ENCODE measurements at places on chromosomes 7 and 10.

GRCh38 chr7:96418581-96418980 lies 96.7 kb upstream of the SLC25A13 start:
- no peak for DNase-seq

DNA sequence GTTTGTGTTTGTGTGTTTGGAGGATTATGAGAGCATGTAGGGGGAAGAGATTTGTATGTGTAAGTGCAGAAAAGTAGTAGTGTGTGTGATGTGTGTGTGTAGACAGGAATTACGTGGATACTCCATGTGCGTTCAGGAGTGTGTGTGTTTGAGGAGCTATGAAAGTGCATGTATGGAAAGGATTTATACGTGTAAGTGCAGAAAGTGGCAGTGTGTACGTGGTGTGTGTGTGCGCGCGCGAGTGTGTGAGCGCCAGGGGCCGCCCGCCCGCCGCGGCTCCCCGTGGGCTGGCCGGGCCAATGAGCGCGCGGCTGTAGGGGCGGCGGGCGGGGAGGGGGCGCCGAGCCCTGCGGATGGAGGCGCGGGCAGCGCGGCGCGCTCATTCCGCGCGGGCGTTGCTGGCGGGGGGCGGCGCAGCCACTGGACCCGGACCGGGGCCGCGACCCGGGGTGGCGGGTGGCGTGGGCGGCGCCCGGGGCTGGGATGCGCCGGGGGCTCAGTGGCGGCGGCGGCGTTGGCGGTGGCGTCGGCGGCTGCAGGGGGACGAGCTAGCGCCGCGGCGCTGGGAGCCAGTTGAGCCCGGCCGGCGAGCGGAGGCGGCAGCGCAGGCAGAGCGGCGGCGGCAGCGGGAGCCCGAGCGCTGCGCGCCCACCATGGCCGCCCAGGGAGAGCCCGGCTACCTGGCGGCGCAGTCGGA lies at the start of gene BICC1:
Gene BICC1 (plus strand): TSS at position 382 of the 697 bp plus-strand sequence. CDS start 272 bp downstream, at position 654.
- DNase-seq = no peak

DNA sequence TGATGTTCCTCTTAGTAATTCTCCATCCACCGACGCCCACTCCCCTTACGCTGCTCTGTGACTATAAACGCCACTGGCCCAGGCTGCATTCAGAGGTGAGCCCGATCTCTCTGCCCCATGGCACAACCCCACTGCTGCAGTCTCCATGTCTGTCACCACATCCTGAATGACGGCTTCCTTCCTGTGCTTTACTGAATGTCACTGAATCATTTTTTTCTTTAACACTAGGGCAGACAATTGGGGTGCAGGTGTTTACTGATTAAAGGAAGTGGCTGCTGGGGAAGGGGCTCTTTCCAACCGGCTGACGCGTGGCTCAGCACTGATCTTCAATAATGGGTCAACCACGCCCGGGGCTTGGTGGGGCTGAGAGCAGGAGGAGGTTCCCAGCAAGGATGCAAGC lies 208.3 kb downstream of the USP6NL start:
- DNase-seq = peak; percentile 63

GRCh38 chr7:27242154-27242553 lies 448 bp upstream of the EVX1 start:
- no peak for DNase-seq

GRCh38 chr7:91149341-91150246 lies 114.6 kb upstream of the FZD1 start:
- DNase-seq = no peak

DNA sequence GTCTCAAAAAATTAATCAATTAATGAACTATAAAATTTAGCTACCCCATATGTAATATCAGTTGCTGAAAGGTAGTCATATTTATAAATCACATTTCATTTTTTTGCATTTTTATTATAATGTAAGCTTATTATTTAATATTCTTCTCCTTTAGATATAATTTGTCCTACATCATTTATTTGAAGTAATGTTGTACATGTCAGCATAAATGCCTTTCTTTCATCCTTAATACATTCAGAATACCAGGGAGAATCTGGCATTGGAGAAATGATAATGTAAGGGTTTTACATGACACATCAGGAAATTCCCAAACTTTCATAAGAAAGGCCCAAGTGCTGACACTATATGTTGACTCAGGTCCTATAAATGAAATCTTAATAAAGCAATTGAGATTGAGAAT lies 742.1 kb downstream of the CNTNAP2 start:
- no peak for DNase-seq

DNA sequence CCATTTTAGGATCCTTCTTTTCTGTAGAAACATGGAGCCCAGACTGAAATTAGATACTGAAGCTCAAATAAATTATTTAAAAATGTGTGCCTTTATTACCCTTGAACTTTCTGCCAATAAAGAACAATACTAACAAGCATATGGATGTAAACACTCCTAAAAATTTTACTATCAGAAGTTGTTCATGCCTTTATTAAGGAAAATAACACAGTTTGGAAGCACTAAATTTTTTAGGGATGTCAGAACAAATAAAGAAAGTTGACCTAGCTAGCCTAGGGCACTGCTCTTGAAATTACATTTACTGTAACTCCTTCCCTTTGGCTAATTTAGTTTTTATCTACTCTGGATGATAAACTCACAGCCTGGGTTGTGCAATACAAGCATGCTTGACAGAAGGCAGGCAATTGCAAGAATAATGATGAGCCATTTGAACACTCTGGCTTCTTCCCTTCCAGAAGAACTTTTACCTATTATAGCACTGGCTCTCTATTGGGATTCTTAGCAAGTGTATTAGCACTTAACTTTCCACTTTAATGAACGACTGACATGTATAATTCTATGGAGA lies 351.7 kb upstream of the C7orf33 start:
- no peak for DNase-seq

DNA sequence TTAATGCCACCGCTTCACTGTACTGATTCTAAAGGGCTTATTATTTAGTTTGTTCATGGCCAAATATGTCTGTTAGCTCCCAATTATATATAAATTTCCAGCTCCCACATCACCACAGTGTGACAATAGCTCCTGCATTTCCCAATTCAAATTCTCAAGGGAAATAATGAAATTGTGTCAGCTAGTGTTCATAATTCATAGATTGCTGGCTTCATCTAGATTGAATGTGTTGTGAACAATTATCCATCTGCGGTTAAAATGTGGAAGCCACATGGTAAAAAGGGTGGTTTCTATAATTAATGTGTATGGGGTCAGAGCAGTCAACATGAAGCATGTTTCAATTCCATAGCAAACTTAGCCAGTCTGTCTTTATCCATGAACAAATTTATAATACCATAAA lies 154.3 kb downstream of the SEMA3E start:
- DNase-seq = no peak

- DNase-seq = no peak
Measured at GRCh38 chr7:29315892-29316270, 121.3 kb downstream of the CHN2 start.

DNA sequence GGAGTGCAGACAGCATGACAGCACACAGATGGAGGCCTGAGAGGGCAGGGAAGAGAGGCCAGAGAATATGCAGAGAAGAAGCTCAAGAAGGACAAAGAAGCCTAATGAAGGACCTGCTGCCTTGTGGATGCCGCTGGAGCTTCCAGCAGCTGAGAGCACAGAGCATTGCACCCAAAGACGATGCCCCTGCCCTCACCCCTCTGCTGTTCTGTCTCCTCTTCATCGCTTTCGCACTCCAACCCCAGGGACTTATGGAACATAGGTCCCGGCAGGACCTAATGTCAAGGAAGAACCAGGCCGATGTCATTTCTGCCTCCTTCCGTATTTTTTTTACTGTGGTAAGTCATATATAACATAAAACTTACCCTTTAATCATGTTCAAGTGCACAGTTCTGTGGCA lies 12.3 kb upstream of the INSIG1 start:
- DNase-seq = no peak

DNA sequence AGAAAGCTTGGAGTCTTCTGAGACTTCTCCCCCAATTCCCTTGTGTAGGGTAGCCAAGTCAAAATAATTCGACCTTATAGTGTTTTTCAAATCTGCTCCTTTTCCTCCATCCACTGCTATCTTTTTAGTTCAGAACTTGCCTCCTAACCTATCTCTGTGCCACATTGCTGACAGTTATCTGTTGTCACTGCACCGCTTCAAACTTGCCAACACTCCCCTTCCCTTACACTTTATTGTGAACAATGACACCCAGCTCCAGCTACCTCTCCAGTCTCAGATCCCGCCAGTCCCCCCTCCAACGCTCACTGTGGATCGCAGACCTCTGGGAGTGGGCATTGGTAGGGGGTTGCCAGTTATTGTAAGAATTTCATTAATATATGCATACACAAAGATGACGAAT lies 16.3 kb upstream of the HPS1 start:
- no peak for DNase-seq

GRCh38 chr7:32616625-32617024 lies 121.3 kb downstream of the AVL9 start:
- DNase-seq = no peak

- DNase-seq = no peak
Measured at GRCh38 chr10:48251525-48252353, 22.8 kb downstream of the FRMPD2 start.

GRCh38 chr7:130022115-130022514 lies 29.1 kb downstream of the ZC3HC1 start:
- no peak for DNase-seq

DNA sequence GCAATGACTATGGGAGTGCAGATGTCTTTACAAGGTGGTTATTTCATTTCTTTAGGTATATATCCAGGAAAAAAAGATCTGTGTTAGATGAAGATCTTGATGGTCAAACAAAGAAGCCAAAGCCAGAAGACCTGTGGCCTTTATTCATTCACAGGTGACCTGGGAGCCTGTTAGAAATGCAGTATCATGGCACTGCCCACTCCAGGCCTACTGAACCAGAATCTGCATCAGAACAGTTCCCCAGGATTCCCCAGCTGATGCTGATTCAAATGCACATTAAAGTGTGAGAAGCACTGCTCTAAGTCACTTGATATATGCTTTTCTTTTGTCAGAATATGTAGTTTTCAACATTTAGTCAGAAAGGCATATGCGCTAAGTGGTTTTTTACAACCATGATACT lies 251.1 kb downstream of the IPMK start:
- DNase-seq = no peak

DNA sequence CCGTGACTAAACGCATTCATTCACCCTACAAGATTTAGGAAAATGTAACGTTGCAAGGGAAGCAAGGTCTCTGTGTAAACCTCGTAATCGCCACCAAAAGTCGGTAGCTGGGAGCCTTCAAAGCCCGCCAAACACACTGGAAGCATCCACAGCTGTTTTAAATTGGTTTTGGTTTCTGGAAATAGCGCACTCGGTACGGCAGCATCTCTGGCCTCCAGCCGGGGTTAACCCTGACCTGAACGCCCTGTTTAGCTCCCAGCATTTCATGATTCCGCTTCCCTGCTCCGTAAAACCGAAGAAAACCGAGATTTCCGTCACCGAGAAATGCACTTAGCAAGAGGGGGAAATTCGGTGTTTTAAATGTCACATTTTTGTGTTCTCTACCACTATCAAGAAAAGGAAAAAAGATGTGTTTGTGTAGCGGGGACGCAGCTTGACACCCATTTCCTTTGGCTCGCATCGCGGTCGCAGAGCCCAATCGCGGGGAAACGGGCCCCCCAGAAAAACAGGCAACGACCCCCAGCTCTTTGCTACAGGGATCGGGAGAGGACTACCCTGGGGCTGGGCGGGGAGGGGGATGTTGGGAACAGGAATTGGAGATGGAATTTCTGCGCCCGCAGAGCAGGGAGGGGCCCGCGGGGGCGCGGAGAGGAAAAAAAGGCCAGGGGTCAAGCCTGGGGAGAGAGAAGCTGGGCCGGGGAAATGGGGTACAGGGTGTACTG lies 646 bp downstream of the SGCE start:
- DNase-seq = no peak

- DNase-seq = no peak
Measured at GRCh38 chr10:32077896-32078485, 21.8 kb upstream of the KIF5B start.

- DNase-seq = peak; percentile 51
Measured at GRCh38 chr7:111486472-111487142, 75.7 kb downstream of the IMMP2L start.

- no peak for DNase-seq
Measured at GRCh38 chr10:129956876-129957673, 7.0 kb downstream of the EBF3 start.

GRCh38 chr10:132396494-132397035 lies 435 bp upstream of the PWWP2B start:
- DNase-seq = peak; percentile 22

- DNase-seq = no peak
Measured at GRCh38 chr10:48799341-48800006, 114.8 kb downstream of the WDFY4 start.

GRCh38 chr10:132508581-132509443 lies 28.8 kb upstream of the INPP5A start:
- no peak for DNase-seq

GRCh38 chr7:10316488-10316887 lies 657.2 kb upstream of the PHF14 start:
- DNase-seq = no peak

DNA sequence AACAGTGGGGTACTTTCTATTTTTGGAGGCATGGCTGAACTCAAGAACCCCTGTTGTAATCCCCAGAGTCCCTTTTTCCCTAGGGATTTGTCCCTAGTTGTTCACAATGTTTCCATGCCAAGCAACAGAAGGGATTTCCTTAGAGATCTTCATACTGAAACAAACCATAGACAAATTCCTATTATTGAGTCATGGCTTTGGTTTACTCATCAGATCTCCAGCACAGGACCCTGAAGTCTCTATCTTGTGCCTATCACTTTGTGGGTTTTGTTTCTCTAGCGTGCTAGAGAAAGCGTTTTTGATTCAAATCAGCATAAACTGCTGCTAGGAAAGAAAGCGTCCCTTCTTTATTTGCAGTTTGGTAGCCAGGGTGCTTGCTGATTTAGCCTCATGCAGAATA lies 165.0 kb downstream of the BAMBI start:
- no peak for DNase-seq

GRCh38 chr7:70066844-70067243 lies 468.6 kb downstream of the AUTS2 start:
- no peak for DNase-seq

DNA sequence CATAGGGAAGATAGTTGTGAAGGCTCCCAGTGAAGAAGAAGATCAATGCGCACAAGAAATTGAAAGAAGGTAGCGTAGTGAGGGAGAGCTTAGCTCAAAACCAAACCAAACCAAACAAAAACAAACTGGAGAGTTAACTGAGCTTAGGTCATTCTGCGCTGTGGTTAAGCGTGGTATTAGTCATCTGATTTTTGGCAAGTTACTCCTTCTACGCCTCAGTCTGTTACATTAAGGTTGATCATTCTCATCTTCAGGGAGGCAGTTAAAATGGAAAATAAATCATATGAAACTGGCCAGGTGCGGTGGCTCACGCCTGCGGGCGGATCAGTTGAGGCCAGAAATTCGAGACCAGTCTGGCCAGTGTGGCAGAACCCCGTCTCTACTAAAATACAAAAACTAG lies 259.7 kb downstream of the EXOC4 start:
- no peak for DNase-seq

DNA sequence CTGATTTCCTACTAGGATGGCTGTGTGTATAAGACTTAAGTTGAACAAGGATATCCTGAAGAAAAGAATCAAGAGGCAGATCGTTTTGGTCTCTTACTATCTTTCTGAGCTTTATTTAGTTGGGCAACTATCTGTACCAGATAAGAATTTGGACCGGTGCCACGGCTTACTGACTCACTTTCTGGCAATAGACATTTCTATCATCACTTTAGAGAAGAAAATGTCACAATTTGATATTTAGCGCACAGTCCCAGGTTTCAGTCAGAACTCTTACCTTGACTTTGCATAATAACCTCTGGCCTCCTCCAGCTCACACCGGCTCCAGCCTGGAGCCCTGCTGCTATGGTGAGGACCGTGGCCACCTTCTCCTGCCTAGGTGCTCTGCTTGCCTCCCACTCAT lies 218.2 kb upstream of the MDFIC start:
- DNase-seq = no peak

- DNase-seq = no peak
Measured at GRCh38 chr10:109746861-109747260, 176.4 kb downstream of the XPNPEP1 start.
